ENCODE measurements at places on chromosomes 16 and 17.

GRCh38 chr16:11329071-11329491 lies 16.2 kb upstream of the RMI2 start:
- no peak for DNase-seq

- DNase-seq: no peak
These were observed 9.2 kb upstream of the PRM1 start for GRCh38 chr16:11290102-11290893.

- no peak for DNase-seq
These were observed 36.8 kb upstream of the ZNF469 start for GRCh38 chr16:88345721-88346560.

DNA sequence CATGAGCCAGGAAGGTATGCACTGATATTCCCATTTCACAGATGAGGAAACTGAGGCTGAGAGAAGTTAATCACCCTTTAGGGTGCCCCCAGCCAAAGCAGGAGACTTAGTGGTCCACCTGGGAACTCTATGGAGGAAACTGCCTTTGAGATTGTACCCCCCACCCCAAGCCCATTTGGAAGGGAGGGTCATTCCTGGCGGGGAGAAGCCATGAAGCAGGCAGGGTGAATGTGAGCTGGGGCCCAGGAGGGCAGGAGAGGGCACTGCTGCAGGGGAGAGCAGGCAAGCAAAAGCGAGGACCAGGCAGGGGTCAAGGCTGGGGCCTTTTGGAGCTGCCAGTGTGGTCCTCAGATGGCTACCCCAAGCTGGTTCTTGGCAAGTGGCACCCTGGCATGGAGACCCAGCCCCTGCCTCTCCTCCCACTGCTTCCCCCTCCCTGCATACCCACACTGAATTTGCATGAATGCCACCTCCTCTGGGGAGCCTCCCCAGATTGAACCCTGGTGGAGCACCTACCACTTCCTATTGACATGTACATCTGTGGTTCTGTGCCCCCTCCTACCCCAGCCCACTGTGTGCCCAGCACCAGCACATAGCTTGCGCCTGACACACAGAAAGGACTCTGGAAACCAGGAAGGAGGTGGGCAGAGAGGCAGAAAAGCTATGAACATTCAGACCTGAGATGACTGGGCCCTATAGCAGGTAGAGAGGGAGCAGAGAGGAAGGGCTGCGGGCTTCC lies 965 bp upstream of the TMC6 start:
- DNase-seq: no peak

All from stimulated activated naive B cell treated with anti-CD40 and anti-IgM and Interleukin-4, amounts not matched to agents 10 μg/mL and 1 μg/mL and 100 μg/mL, for 72 hours (primary cell).